ENCODE measurements at places on chromosomes 1 and 21.

DNA sequence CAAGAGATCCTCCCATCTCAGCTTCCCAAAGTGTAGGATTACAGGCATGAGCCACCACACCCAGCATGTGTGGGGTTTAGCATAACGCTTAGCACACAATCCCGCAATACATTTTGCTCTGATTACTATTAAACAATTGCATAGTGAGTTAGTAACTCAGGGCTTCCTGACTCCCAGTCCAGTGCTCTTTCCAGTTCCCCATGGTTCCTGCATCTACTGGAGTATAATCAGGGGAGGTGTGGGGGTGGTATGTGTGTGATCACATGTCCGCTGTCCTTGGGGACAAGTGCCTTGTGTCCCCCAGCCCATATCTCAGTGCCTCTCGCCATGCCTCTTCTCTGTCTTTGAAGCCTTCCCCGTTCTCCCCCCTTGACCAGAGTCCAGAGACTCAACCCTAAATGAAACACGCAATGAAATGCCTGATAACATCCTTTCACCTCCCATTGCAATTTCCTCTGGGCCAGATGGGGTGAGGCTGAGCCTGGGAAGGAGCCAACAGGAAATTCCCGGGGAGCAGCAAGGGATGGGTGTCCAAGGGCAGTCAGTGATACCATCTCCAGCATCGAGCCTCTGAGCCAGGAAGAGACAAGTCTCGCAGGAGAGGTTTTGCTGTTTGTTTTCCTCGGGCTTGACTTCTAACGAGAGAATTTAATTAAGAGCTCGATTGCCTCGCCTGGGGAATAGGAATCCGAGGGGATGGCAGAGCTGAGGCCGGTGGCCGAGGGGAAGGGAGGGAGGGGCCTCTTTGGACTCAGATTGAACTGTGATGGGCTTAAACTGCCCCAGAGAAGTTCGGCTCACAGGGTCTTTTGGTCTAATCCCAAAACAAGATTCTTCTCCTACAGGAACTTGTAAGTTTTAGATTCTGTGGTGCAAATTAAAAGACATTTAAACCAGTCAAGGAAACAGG is 7.7 kb upstream of the HTR1D start:
- DNase-seq = no peak

DNA sequence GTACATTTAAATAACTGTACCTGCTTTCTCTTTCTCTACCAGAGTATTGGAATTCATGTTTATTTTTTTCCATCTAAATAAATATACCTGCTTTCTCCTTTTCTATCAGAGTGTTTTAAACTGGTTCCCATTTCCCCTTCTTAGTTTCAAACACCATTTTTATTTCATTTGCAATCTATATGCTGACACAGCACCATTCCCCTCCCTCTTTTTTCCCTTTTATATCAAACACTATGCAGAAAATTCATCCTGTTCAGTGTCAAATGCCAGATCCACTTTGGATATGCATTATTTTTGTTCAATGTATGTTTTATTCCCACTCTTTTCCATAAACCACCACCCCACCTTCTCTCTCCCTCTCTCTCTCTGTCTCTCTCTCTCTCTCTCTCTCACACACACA is 85.8 kb upstream of the ST6GALNAC5 start:
- no peak for DNase-seq

- no peak for DNase-seq
These were observed 69.8 kb upstream of the ATP5PO start for GRCh38 chr21:33985117-33986050.

DNA sequence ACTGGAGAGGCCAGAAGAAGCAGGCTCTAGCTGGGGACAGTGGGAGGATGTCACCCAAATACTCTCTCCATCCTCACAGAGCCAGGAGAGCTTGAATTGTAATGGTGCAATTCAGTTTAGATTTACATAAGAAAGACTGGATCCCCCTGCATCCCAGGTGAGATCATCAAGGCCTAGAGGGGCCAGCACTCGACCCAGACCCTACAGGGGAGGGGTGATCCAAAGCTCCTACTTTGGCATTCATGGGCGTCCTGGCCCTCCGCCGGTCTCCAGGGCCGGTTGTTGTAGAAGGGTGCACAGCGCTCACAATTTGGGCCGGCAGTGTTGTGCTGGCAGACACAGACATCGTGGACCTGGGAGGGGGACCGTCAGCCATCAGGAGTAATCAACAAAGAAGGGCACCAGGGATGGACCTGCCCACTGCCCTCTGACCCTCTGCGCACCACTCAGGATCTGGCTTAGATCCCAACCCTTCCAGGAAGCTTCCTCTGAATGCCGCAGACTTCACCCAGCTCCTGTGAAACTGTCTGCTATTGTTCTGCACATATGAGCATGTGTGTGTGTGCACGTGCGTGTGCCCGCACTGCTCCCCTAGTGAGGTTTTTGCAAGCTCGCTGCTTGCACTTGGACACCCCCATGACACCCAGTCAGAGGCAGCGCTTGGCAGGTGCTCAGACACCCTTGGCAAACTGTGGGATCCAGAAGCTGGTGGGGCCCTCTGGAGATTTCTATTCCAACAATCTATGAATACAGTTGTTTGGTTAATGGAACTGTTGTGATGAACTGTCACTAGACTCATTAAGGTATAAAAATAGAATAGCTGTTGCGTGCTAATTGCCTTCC is 21.6 kb downstream of the LAMB3 start:
- DNase-seq = no peak

DNA sequence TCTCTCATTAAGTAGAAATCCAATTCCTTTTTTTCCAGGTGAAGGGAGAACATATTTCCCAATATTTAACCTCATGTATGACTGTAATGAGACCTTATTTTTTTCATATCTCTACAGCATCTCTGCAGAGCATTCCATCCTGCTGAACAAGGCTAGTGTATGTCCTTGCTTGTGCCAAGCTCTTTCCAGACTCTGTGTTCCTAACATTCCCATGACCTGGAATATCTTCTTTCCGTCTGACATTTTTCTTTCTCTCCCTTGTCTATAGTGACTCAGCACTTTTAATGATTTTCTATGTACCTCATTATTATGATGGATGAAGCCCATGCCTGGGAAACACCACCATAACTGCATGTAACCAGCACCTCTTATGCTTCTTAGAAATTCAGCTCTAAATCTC is 278.3 kb upstream of the NRIP1 start:
- no peak for DNase-seq

- DNase-seq = no peak
These were observed 23.6 kb downstream of the COL6A2 start for GRCh38 chr21:46121286-46122221.

Data from HEK293T (cell line).